ENCODE measurements at places on chromosomes 7 and 10. TPM values are rescaled to one million over a fixed set of nuclear protein-coding genes. Genes with fewer than 3 reads are reported as not detected.

The NUDT1 gene
- 117 TPM for total RNA-seq

The SPAG6 gene
- total RNA-seq: not detected

The INSIG1 gene
- 14.5 TPM for total RNA-seq

The AQP1 gene
- total RNA-seq: 0.45 TPM

The STN1 gene
- total RNA-seq: 20.8 TPM

The LRRTM3 gene
- not detected for total RNA-seq

The SUV39H2 gene
- 18.8 TPM for total RNA-seq

The PODXL gene
- total RNA-seq: 43.0 TPM

The ENKUR gene
- 0.19 TPM for total RNA-seq

The FAM171A1 gene
- 19.8 TPM for total RNA-seq

The SH2D4B gene
- 0.06 TPM for total RNA-seq

The CABCOCO1 gene
- total RNA-seq: 0.46 TPM

The EPHA1 gene
- total RNA-seq: 0.05 TPM

The ALDH18A1 gene
- 45.7 TPM for total RNA-seq

The TMEM176B gene
- not detected for total RNA-seq

The KIF11 gene
- total RNA-seq: 41.3 TPM

The UPK3B gene
- 19.9 TPM for total RNA-seq

The MYO1G gene
- 0.27 TPM for total RNA-seq

The BTBD16 gene
- total RNA-seq: 0.66 TPM

The PARD3 gene
- total RNA-seq: 55.2 TPM

The COPG2 gene
- total RNA-seq: 12.2 TPM

The LBX1 gene
- total RNA-seq: not detected

The TMEM270 gene
- 0.17 TPM for total RNA-seq

The CNPY1 gene
- not detected for total RNA-seq

The NODAL gene
- total RNA-seq: not detected

The RAB19 gene
- total RNA-seq: not detected

The WDFY4 gene
- total RNA-seq: 0.07 TPM

All from A549 treated with AZD2906 at 1 μM for 4 hours (cell line).